ENCODE measurements at places on chromosomes 6 and 20.

DNA sequence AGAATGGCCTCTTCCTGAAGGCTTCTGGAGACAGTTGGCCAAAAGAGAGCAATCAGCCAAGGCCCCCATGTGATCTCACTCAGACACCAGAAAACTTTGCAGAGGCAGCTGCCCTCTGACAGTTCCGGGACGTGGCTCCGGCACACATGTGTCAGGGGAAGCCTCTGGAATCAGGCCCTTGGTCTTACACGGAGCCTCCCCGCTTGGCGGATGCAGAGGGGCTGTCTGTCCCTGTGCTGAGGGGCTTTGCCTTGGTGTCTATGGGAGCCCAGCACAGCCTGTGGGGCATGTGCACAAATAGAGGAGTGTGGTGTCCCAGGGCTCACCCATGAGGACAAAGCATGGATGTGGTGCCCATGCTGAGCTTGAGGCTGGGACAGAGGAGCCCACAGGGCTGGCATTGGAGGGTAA is 13.8 kb downstream of the SIGLEC1 start:
- no peak for DNase-seq

DNA sequence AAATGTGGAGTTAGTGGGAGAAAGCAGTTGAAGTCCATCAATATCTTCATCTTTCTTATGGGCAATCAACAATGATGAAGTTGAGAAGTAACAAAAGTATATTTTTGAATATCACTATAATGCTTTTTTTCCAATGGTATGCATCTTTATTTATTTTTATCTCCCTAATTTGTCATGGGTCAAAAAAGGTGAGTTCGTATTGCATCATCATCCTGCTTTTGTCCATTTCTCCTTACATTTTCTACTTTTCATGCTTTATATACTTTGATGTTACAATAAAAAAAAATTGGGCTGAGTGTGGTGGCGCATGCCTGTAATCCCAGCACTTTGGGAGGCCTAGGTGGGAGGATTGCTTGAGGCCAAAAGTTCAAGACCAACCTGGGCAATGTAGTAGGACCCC is 101.2 kb upstream of the STXBP5 start:
- no peak for DNase-seq

DNA sequence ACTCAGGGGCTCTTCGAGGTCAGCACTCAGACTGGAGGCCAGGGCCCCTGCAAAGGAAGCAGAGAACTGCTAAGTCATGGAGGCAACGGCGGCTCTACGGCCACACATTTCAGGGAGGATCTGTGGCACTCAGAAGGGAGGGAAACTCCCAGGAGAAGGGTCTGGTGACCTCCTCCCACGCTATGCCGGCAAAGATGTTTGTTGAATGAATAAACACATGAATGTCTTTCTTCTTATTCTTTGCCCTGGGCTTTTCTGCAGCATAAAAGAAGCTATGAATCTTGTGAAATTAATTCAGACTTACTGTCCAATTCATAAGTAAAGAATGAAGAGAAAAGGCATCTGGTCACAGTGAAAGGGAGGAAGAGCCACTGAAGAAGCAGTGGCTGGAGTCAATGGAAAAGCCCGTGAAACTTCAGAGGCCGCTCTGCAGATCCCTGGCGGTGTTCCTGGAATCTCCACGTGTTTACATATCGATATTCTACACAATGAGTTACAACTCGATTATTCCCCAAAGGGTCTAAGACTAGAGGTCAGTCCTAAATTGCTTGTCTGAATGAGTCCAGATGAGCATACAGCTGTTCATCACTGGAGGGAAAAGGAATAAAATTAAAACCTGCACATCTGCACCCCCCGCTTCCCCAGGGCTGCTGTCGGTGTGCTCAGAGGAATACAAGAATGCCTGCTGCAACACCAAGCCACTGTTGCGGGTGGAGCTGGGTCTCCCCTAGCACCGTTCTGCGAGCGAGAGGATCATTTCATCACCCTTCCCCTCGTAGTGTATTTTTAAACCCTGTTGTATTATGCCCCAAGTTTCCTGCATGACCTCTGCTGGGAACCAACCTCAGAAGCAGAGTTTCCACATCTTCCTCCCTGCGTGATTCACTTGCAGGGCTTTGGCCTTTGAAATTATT is 25.6 kb downstream of the INSM1 start:
- no peak for DNase-seq

- DNase-seq, result no peak
These were observed 48.6 kb upstream of the PKHD1 start for GRCh38 chr6:52136055-52136454.

DNA sequence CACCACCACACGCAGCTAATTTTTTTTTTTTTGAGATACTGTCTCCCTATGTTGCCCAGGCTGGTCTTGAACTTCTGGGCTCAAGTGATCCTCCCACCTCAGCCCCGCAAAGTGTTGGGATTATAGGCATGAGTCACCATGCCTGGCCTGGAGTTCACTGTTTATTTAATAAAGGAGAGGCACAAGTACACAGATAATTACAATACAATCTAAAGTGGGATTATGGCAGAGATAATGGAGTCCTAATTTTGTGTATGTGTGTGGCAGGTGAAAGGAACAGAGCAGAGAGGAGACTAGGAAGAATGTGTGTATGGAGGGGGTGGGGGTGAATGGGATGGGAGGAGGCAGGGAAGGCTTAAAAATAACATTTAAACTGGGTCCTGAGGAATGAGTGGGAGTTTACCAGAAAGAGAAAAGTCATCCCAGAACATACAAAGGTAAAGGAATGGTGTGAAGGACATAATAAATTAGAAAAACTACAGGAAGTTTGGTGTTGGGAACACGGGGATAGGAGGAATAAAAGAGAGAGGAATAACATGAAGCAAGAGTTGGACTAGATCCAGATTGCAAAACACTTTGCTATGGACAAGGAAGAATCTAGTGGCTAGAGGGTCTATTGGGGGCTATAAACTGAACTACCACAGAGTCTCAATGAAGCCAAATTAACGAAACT is 4.4 kb downstream of the NCOA5 start:
- DNase-seq, result no peak

DNA sequence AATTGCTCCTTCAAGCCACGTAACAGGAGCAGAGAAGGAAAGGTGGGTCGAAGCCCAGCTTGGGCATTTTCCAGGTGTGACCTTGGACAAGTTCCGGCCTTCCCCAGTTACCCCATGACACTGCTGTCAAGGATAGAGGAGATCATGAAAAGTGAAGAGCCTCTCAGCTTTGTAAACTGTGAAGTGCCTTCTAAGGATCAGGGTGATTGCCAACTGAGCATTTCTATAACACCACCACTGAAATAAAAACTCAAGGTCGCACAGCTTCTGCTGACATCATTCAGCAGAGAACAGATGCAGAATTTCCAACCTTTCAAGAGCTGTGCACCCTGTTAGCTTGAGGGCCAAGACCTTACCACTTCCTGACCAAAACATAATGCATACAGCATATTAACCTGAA is 24.0 kb upstream of the ZMYND8 start:
- DNase-seq, result no peak

All from iPS DF 19.7 (cell line).